ENCODE measurements at places on chromosomes 2 and 18. TPM values are rescaled to one million over a fixed set of nuclear protein-coding genes. Genes with fewer than 3 reads are reported as not detected.
A peak's percentile ranks its signal among the peaks of the same experiment; 100 is the strongest.

DNA sequence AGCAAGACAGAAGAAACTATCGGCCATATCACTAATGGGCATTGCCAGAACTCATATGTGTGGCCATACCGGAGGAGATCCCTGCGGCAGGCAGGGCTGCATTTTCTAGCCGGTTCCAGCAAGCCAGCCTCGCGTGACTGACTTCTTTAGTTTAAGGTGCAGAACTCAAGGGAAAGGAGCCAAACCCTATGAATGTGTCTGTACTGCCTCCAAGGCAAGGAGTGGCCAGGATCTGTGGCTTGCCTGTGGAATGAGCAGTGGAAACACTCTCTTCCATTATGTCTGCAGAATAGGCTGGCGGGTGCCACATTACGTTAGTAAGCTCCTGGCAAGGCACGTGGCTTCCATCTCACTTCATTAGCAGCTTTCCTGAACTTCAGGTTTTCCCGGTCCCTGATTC lies 137.6 kb downstream of the ATL2 start:
- DNase-seq: peak; percentile 75

CYP26B1 gene
- total RNA-seq: 93.0 TPM

MYO5B gene
- 55.2 TPM for total RNA-seq

DNA sequence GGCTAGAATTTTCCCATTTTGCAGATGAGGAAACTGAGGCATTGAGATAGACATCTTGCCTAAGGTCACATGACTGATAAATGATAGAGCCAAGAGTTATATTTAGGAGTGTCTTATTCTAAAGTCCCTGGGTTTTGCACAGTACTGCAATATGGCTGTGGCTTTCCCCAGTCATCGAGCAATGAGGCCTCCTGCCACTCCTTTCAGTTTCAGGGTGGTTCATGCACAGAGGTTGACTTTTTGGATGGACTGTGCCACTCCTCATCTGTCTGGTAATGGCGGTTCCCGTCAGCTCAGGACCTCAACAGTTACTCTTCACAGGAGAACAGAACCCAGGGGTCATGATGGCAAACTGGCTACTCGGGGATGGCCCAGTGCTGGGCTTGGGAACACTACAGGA lies 131.1 kb downstream of the ACKR3 start:
- no peak for DNase-seq

DNA sequence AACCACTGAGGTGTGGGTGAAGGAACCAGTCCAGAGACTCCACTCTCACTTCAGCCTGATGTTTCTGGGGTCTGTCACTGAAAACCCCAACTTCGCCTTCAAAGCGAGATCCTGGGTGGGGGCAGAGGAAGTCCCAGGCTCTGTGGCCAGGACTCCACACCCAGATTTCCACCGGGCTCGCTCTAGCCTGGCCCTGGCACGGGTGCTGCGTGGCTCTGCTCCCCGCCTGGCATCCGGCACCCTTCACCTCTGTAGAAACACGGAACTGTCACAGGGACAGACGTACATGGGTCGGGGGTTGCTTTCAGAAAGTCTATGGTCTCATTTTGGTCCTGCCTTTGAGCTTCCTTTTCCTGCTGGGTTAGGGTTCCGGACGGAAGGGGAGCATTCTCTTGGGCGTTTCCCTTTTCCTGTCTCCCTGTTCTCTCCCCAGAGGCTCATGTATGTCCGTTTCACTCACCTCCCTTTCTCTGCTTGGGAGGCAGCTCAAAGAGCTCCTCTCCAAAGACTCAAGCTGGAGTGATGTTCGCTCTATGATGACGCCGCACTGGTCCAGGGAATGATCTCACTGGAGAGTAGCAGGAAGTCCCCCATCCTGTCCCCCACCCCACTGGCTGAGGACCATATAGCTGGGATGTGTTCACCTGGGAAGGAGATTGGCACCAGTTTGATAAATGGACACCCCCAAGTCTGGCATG lies 41.5 kb downstream of the ODC1 start:
- no peak for DNase-seq

GRCh38 chr2:23330214-23330613 lies 54.8 kb upstream of the KLHL29 start:
- DNase-seq: no peak

DNA sequence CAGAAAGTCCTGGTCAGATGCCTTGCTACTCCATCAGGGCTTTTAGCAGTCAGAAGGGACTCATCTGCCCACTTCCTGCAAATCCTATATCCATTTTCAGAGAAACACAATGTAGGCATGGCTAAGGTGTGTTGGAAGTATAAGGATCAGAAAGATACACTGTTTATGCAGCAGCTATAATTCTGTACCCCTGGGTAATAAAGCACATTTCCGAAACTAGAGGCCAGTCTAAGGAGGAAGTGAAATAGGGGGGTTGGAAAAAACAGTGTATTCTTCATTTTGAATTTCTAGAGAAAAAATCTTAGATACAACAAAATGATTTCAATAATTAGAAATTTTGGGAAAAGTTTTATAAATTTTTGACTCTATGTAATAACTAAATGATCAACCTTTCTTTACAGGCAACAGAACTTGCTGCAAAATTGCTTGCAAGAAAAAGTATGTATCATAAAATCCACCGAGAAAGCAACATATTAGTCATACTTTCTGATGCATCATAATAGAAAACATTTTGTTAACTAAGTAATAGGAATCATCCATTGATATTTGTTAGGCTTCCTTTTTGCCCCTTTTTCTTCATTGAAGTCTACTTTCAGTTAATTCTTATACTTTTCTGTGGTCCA lies 47.4 kb downstream of the FSIP2 start:
- DNase-seq: no peak

DNA sequence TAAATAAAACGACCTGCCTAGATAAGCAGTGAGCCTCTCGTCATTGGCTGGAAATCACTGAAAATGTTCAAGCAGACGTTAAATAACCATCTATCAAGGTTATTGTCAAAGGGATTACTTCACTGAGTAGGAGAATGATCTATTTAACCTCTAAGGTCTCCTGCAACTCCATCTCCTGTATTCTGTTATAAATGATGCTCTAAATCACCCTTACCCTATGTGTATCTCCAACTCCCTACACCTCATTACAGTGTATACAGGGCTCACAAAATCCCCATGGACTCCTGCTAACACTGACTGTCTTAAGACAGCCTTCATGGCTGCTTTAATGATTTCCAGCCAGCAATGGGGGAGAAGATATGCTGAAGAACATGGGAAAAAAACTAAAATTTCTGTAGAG lies 31.0 kb upstream of the BBS5 start:
- no peak for DNase-seq

GRCh38 chr2:156852681-156853080 lies 404.8 kb upstream of the GALNT5 start:
- DNase-seq: no peak

CAPN14 gene
- 0.83 TPM for total RNA-seq

DNA sequence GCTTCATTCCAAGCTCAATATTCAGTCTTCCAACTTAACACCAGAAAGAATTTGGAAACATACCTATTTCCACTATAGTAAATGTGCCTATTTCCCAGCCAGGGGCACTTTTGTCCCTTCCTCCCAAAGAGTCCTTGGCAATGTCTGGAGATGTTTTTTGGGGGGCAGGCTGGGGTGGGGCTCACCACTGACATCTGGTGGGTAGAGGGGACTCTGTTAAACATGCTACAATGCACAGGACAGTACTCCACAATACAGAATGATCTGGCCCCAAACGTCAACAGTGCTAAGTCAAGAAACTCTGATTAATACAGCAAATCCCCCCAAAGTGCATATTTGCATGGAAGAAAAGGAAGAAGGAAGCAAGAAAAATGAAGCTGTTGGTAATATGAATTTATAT lies 61.7 kb downstream of the SMIM21 start:
- DNase-seq: no peak

DNA sequence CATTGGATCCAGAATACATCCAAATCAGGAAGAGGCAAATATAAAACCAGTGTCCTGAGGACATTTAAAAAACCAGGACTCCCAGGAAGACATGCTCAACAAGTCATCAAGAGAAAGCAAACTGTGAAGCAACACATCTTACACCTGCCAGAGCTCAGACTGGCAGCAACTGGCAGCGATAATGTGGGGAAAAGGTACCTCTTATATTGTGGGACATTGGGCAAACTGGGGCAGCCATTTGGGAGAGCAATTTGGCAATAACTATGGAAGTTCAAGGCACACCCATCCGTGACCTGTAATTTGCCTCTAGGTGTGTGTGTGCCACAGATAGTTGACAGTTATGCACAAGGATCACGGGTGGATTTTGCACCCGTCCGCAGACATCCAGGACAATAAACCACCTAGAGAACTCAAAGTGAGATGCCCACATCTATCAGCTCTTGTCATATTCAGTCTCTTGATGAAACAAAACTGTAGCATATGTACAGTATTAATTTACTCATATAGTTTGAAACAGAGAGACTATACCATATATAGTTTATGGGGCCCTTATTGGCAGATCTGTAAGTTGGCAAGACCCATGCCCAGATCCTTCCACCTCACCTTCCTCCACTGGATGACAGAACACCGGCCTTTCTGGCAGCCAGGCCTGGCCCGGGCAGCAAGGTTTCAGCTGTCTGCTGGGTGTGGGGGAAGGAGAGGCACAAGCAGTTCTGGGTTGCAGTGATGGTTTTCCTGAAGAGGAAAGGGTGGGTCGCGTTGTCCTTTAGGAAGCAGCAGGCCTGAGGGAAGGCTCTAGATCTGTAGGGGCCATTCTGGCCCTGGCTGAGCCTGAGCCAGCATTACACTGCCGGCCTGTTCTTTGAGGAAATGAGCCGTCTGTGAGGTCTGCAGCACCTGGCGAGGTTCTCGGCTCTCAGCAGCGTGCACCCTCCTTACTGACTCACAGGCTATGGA lies 18.8 kb downstream of the HJURP start:
- DNase-seq: no peak

TRIM43 gene
- not detected for total RNA-seq

- no peak for DNase-seq
Measured at GRCh38 chr2:40639320-40639719, 187.4 kb upstream of the SLC8A1 start.

DNA sequence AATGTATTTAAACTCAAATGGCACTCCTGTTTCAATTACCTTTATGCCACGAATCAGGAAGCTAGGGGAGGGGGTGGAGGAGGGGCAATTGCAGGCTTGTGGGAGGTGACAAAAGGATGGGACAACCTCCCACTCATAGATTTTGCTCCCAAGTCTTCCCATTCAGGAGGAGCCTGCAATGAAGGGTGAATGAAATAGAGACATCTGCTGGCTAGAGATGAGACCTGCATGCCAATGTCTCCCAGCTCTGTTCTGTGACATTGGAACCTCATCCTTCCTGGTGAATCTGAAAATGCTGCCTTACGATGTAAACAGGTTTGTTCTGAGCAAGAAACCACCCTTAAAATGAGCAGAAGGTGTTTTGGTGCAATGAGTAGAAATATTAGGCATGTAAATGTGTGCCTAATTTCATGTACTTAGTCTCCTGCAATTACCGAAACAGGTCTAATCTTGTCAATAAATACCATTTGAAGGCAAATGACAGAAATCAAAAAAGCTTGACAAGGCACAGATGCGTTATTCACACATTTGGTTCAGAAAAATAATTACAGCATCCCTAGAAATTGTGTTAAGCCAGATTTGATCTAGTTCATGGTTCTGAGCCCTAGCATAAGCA lies 2.7 kb upstream of the PID1 start:
- DNase-seq: peak; percentile 84

All from lower leg skin (tissue), 4 donors.